ENCODE measurements at places on chromosomes 2 and 18.
A peak's percentile ranks its signal among the peaks of the same experiment; 100 is the strongest.

GRCh38 chr2:236998758-236999157 is 86.9 kb upstream of the COPS8 start:
- DNase-seq, result no peak

- DNase-seq, result no peak
These were observed 676 bp downstream of the HOXD11 start for GRCh38 chr2:176107731-176108181.

DNA sequence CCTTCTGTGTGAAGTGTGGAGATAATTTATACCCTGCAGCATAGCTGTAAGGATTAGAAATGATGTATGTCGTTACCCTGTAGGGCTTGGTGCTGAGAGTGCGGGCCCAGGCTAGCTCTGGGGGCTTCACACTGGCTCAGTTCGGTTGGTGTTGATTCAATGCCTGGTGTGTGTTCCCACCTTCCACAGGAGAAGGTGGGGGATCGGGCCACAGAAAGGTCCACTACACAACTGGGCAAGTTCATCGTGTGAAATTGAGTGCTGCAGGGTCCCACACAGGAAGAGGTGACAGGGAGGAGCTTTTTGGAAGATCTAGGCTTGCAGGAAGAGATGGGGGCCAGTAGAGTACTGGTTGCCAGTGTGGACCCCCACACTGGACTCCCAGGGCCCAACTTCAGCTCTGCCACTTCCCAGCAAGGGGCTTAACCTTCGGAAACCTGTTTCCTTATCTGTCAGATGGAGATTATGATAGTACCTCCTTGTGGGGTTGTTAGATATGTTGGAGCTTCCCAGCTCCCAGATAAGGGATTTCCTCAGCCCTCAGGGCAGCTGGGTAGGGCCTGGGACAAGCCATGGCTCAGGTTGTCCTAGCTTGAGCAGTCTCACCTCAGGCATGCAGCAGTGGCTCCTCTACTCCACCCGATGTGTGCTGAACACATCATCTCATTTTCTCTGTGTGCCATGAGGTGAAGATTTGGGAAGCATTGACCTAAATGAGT is 71.5 kb downstream of the TMEM247 start:
- DNase-seq, result no peak

DNA sequence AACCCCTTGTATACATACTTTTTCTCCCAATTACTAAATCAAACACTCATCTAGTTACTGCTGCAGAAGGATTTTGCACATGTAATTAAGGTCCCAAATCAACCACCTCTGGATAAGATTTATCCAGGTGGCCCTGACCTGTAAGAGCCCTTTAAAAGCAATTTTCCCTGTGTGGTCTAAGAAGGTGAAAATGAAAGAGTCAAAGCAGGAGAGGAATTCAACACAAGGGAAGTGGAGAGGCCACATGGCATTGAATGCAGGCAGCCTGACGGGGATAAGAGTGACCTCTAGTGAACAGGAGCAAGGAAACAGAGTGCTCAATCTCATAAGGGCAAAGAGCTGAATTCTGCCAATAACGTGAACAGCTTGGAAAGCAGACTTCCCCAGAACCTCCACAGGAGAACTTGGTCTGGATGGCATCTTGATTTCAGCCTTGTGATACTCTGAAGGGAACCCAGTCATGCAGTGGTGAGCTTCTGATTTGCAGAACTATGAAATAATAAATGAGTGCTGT is 27.2 kb downstream of the PPP3R1 start:
- DNase-seq, result no peak

GRCh38 chr2:198712485-198712884 is 745.3 kb downstream of the SATB2 start:
- no peak for DNase-seq

- DNase-seq, result no peak
These were observed 45.0 kb downstream of the LAMA1 start for GRCh38 chr18:7072593-7072992.

DNA sequence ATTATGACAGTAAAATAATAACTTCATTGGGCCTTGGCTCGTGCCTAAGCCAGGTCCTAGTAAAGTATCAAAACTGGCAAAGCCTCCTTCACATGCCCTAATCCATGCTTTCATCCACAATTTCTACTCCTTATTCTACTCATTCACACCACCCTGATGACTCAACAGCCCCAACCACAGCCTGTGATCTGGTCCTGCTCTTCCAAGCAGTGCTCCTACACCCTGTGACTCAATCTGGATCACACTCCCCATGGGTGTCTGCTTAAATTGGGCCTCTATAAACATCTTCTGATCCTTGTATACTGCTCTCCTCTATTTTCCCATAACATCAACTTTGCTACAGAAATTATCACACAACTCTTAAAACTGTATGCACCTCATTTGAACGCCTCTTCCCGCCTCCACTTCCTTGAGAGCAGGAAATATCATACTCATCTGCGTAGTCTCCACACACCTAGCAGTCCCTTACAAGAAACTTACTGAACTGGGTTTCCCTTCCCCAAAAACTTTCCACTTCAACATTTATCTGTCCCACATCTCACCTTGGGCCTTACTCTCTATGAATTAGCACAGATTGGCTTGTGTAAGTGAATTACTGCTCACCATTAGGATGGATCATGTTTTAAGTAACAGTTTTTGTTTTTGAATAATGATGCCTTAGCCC is 15.9 kb downstream of the GTF3C3 start:
- DNase-seq, result no peak

DNA sequence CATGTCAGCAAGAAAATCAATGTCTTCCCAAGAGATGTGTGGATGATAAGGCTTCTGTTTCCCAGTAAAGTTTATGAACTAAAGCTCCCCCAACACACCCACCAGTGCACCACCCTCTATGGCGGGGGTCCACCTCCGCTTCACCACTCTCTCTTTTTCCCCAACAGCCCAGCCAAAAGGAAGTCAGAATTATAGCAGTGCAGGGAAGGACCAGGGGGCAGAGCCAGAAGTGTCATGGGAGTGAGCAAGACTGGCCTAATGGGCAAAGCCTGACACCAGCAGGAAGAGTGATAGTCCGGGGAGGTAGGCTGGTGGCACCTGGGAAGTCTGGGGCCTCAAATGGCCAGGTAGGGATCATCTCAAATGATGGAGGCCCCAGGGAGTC is 167.7 kb downstream of the ZFP36L2 start:
- DNase-seq, result no peak

GRCh38 chr2:113175042-113175628 is 1.4 kb downstream of the PSD4 start:
- peak; percentile 52 for DNase-seq

Measured in stimulated activated CD8-positive, alpha-beta memory T cell treated with anti-CD3 and anti-CD28 coated beads, Interleukin-4, amount 100 ng/mL, for 24 hours (primary cell).